Testis (tissue), 5 donors: ENCODE measurements at places on chromosomes 1 and 21. TPM values are rescaled to one million over a fixed set of nuclear protein-coding genes. Genes with fewer than 3 reads are reported as not detected.

COL24A1 gene
- total RNA-seq = 2.4 TPM

LCE6A gene
- not detected for total RNA-seq

DNA sequence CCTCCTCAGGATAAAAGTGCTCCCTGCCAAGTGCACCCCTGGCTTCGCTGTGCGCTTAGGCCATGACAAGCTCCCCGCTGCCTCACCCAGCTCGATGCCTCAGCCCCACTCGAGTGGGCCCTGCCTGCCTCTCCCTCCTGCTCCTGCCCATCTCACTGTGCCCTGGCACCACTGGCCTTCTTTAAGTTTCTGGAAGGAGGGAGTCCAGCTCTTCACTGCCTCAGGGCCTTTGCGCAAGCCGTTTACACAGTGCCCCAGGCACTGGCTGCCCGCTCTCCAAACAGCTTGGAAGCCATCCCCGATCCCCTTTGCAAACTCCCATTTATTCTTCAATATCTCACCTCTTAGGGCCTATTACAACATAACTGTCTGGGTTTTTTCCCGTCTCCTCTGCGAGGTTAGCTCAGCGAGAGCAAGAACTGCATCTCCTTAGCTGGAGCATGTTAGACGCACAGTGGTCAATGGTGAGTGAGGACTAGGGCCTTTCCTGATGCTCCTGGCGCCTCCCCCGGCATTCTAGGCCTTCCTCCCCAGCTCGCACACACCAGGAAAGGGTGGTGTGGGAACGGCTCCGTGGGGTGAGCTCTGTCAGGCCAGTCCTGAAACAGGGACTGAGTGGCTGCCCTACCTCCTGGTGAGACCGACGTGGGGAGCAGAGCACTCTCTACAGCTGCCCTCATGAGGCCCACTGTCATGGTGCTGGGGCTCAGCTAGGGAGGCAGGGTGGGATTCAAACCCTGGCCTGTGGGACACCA lies 31.9 kb downstream of the PODN start:
- no peak for DNase-seq

GRCh38 chr1:214164173-214164572 lies 116.8 kb upstream of the SMYD2 start:
- no peak for DNase-seq

GRCh38 chr1:223301371-223301770 lies 62.6 kb downstream of the SUSD4 start:
- no peak for DNase-seq

DNA sequence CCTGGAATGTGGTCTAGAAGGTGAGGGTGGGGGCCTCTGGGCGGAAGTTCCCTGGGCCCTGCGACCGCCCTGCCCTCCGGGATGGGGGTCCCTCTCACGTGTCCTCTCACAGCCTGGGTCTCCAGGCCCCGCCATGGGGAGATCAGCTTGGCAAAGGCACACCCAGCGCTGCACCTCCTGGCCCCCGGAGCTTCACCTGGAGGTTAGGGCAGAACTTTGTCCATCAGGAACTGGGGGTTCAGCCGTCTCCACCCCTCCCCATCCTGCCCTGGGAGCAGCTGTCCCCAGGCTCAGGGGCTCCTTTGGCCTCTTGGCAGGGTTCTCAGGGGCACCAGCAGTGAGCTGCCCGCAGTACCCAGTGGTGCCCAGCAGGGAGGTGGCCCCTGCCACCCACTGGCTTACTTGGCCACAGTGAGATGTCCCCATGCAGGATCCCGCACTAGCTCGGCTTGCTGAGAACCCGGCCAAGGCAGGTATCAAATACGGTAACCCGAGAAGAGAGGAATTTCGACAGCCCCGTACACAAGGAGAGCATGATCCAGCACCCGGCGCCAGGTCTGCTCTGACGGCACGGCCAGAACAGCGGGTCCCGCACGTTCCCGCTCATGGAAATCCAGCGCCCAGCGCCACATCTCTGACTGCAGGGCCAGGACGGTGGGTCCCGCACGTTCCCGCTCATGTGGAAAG lies 36.7 kb downstream of the RRP1 start:
- no peak for DNase-seq

DNA sequence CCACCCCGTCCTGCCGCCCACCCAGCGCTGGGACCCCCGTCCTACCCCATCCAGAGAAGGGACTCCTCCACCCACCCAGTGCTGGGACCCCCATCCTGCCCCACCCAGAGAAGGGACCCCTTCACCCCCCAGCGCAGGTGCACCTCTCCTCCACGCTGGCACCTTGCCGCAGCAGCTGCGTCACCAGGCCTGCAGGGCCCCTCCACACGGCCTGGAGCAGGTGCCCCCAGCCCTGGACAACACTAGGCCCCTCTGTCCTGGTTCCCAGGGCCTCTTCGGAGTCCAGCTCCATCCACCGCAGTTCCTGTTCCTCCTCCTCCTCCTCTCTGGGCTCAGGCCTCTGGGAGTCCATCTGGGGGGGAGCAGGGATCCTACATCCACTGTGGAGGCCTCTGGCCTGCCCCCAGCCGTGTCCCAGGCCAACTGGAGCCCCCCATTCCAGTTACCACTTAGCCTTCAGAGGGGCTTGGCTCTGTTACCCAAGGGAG lies 378 bp downstream of the ANKRD65 start:
- DNase-seq = no peak

LIPI gene
- total RNA-seq = not detected

DNA sequence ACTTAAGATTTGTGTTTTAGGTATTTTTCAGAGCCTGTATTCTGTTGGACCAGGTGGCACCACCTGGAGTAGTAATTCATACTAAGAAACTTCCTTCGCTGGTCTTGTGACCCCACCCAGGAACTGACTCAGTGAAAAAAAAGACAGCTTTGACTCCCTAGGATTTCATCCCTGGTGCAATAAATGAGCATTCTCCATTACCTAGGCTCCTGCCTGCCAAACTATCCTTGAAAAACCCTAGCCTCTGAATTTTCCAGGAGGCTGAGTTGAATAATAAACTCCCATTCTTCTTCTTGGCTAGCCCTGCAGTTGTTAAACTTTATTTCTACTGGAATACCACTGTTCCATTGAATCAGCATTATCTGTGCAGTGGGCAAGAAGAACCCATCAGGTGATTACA lies 10.6 kb upstream of the RGS18 start:
- DNase-seq = no peak

LCE2C gene
- total RNA-seq = not detected

RHD gene
- 0.47 TPM for total RNA-seq

DNA sequence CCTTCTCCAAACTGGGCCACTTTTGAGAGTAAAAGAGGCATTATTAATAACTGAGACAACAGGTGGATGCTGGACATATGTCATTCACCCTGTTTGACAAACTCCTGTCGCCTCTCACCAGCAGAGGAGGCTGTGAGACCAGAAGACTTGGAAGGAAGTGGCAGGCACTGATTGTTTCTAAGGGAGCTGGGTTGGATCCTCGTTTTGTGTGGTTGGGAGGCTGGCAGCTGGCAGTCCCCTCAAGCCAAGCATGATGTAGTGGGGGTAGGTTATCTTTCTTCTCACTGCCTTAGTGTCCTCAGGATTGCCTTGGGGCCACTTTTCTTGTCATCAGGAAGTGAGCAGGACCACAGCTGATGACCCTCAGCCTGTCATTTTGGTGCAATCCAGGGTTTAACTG lies 86.5 kb upstream of the KCNJ15 start:
- DNase-seq = peak; percentile 48

- no peak for DNase-seq
These were observed 116.9 kb downstream of the HLCS start for GRCh38 chr21:36849461-36850105.

- DNase-seq = no peak
These were observed 293.7 kb downstream of the PCP4 start for GRCh38 chr21:40160911-40161310.

NKAIN1 gene
- total RNA-seq = 0.39 TPM

- peak; percentile 81 for DNase-seq
These were observed 6.6 kb upstream of the PEX19 start for GRCh38 chr1:160291248-160292220.

DNA sequence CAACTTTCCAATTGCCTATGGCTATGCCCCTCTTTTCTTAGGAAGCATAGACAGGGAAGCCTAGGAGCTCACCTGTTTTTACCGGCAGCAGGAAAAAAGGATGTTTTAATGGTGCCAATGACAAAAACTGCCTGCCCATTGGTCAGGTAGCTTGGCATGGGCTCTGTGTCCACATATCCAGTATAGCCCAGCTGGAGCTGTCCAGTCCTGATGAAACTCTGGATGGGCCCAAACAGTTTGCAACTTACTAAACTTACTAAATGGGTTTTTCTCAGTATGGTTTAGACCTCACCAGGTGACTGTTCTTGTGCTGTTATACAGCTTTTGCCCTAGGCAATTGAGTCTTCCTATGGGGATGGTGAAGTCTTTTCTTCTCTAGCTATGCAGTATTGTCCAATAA lies 711.2 kb downstream of the AMY1C start:
- no peak for DNase-seq

DNA sequence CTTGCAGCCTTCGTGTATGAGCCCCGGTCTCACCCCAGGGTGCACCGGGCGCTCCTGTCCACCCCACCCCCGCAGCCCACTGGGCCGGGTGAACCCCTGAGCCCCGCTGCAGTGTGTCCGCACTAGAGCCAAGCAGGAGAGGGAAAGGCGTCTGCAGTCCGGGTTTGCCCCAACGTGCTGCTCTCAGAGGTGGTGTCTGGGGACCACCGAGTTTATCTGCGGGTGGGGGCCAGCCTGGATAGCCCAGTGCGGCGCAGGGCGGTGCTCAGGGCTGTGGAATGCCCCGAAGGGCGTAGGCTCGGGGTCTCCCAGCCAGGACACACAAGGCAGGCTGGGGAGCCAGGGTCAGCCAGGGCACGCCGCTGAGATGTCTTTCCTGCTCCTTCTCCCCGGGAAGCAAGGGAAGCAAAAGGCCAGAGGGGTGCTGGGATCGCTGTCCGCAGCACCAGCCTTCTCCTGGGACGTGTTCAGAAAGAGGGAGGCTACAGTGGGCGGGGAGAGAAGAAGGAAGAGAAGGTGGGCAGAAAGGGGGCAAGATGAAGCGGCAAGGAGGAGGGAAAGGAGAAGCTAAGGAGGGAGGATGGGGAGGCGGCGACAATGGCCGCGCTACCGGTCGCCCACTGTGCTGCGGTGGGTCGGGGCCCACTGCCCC lies 56.6 kb downstream of the MAB21L3 start:
- DNase-seq = peak; percentile 46

- DNase-seq = no peak
These were observed 22.4 kb downstream of the CNIH4 start for GRCh38 chr1:224378855-224379631.

DNA sequence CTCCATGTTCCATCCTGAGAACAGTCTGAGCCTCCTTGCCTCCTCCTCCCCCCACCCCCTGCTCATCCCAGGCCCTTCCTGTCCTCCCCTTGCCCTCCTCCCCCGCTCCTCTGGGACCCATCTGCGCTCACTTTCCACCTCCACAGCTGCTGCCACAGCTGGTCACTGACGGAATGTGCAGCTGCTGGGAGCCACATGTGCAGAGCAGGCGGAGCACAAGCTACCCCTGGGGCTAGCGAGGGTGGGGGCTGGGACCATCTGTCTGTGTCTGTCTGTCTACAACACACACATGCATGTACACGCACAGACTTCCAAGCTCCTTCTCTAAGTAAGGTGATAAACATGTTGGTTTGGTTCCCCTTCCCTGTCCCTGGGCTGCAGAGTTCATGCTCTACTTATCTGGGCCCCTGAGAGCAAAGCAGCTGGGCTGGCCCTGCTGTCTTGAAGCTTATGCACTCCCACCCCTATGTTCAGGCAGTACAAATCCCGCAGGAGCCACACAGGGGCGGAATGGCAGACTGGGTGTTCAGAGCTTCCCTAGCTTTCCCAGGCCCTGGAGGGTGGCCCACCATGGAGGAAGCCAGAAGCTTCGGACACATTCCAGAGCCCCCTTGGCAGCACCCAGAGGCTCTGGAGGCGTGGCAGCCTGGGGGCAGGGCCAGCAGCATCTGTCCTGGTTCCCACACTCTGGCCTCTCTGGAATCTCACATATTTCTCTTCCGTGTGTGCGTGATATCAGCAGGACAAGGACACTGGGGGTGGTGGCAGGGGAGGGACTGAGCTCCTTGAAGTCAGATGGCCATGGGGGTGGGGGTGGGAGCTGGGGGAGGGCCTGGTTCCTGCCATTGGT lies 7.0 kb upstream of the HEYL start:
- DNase-seq = peak; percentile 91

SIK1 gene
- 12.0 TPM for total RNA-seq

EDARADD gene
- total RNA-seq = 3.2 TPM

ZBTB48 gene
- total RNA-seq = 70.7 TPM

CCDC27 gene
- 18.3 TPM for total RNA-seq

BGLAP gene
- total RNA-seq = 1.1 TPM

DNA sequence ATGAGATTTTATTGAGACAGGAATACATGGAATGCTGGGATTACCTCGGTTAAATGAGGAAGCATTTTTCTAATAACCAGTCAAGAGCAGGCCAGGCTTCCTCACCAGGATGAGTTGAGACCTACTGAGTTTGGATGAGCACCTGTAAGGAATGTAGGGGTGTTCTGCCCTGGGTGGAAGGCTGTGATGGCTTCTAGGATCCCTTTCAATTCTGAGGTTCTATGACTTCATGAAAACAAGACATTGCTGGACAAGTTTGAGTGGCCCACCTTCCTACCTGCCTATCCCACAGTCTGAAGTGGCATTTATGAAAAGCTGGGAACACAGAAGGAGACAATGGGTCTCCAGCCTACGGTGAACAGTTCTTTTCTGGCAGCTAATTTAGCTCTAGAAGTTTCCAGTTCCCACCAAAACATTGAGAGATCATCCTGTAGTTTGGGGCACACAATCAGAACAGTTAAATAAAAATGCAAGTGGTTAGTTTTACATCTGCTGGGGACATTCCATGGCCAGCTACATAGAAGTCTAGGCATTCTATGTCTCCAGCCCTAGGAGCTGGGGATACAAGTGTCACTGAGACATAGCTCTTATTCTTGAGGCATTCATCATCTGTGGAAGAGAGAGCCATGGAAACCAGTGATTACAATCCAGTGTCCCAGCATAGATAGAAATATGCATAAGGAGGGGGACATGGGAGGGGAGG lies 51.3 kb upstream of the TSPAN2 start:
- no peak for DNase-seq

FMOD gene
- 5.2 TPM for total RNA-seq

DNA sequence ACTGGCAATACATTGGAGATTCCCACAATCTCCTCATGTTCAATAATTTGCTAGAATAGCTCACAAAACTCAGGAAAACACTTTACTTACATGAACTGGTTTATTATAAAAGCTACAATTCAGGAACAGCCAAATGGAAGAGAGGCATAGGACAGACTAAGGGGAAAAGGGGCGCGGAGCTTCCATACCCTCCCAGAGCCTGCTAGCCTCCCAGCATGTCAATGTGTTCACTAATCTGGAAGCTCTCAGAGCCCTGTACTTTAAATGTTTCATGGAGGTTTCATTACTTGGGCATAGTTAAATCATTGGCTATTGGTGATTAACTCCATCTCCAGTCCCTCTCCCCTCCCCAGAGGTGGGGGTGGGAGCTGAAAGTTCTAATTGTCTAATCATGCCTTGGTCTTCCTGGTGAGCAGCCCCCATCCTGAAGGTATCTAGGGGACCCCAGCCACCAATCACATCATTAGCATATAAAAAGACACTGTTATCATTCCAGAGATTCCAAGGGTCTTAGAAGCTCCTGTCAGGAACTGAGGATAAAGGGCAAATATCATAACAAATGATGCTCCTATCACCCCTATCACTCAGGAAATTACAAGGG lies 10.9 kb upstream of the DMRTB1 start:
- DNase-seq = no peak
